ENCODE measurements at places on chromosomes 7 and 10.

GRCh38 chr7:8018961-8019360 lies 50.4 kb downstream of the GLCCI1 start:
- no peak for DNase-seq

GRCh38 chr7:151188252-151188542 lies 1.1 kb upstream of the ASB10 start:
- DNase-seq: no peak

DNA sequence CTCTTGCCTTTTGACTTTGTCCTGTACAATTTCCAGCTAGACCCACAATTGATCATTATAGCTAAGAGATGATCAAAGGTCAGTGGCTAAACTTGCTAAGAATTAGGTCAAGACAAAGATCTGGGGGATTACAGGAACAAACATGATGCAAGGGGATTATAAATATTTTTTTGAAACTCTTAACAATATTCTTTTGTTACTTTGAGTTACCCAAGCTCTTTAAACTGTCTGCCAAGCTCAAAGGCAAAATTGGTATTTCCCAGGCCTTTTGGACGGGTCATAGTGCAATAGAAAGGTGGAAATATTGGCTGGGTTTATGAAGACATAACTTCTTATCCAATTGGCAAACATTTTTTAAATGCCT lies 23.4 kb downstream of the TBXAS1 start:
- DNase-seq: no peak

DNA sequence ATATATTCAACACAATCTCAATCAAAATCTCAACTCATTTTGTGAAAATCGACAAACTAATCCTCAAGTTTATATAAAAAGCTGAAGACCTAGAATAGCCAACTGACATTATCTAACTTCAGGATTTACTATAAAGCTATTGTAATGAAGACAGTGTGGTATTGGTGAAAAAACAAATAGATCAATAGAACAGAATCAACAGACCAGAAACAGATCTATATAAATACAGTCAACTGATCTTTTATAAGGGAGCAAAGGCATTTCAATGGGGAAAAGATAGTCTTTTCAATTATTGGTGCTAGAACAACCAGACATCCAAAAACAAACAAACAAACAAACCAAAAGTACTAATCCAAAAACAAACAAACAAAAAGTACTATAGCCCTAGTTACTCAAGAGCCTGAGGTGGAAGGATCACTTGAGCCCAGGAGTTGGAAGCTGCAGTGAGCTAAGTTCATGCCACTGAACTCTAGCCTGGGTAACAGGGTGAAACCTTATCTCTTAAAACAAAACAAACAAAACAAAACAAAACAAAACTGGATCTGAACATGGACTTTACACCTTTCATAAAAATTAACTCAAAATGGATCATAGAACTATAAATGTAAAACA lies 26.6 kb upstream of the AKR1D1 start:
- DNase-seq: no peak

- DNase-seq: no peak
These were observed 292.7 kb downstream of the GLRX3 start for GRCh38 chr10:130428936-130429335.

GRCh38 chr10:52322936-52323335 lies 8.9 kb downstream of the DKK1 start:
- no peak for DNase-seq

DNA sequence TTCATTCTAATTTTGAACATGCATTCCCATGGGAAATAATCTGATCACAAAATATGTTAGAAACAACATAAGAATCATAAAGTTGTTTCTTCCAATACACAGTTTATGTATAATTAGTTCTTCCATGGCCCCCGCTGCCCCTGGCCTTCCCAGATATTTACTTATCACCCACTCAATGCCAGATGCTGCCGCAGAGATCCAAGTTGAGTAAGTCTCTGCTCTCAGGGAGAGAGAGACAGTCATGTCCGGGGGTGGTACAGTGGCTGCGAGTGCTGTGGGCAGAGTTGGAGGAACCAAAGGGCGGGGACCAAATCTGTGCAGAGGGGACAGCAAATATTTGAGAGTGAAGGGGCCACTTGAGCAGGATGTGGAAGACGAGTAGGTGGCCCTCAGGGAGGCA lies 37.1 kb downstream of the COL26A1 start:
- DNase-seq: no peak

- no peak for DNase-seq
These were observed 1.4 kb downstream of the MINDY3 start for GRCh38 chr10:15858861-15859281.

- DNase-seq: no peak
These were observed 291.7 kb upstream of the HABP2 start for GRCh38 chr10:113261161-113261560.

DNA sequence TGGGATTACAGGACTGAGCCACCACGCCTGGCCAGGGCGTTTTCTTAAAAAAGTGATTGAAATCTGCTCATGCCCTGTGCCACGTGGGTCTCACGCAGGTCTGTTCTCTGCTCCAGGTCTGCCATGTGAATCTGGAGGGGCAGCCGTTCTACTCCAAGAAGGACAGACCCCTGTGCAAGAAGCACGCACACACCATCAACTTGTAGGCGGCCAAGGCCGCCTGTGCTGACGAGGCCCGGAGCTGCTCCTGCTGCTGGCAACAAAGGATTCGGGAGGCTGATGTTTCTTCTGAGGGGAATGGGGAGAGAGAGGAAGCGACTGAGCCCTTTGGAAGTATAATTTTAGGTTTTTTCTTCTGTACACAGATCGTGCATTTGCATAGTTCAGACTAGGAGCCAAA lies 23.6 kb upstream of the BMPR1A start:
- DNase-seq: no peak

DNA sequence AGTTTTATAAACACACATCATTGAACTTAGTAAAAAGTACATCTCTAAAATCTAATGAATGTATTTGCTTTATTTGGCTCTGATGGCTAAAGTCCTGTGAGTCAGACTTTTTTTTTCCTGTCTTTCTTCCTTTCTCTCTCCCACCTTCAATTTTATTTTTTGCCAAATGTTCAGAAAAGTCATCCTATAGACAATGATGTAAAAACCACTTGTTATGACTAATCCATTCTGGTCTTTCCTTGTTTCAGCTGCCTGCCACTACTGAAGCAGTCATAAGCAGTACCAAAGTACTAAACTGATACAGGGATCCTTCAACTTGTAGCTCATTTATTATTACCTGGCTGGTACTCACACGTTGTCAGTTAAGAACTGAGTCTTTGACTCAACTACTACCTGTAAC lies 23.9 kb downstream of the HECTD2 start:
- no peak for DNase-seq

DNA sequence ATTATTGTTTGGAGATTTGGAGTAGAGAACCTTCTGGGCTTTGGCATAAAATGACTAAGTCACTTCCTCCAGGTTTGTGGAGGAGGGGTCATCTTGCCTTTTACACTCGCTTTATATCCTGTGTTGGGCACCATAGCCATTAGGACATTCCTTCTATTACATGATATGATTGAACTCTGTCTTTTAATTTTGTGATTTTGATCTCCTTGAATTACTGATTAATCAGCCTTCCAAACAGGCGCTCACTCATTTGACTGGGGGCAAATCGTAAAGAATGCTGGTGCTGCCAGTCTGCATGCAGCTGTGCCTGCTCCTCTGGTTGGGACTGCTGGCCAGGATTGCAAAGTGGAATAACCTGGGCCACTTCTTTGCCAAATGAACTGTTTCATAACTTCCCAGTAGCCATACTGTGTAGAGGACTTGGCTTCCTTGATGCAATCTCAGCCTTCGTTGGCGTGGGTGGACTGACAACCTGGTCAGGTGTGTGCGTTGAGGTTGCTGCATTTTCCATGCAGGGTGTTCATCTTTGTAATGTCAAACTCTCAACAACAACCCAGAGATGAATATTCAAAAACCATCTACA lies 65.9 kb upstream of the RAB11FIP2 start:
- no peak for DNase-seq

- DNase-seq: peak; percentile 14
These were observed 103.7 kb upstream of the ZPBP start for GRCh38 chr7:50196719-50197118.
